ENCODE measurements at places on chromosomes 7 and 10. TPM values are rescaled to one million over a fixed set of nuclear protein-coding genes. Genes with fewer than 3 reads are reported as not detected.

Gene PYROXD2
- 2.3 TPM for total RNA-seq

Gene ATE1
- total RNA-seq: 32.0 TPM

Gene ITIH5
- total RNA-seq: 1.0 TPM

Gene LIPN
- not detected for total RNA-seq

Gene CEP55
- 37.1 TPM for total RNA-seq

Gene VGF
- total RNA-seq: not detected

Gene FKBP9
- 103 TPM for total RNA-seq

Gene INA
- total RNA-seq: 0.13 TPM

Gene FAM180A
- total RNA-seq: not detected

Gene MKI67
- total RNA-seq: 15.4 TPM

Gene ZNF503
- total RNA-seq: 1.4 TPM

Gene PGAM2
- not detected for total RNA-seq

Gene CCSER2
- total RNA-seq: 15.6 TPM

Gene HSPA12A
- 0.77 TPM for total RNA-seq

Gene TMEM236
- total RNA-seq: 0.38 TPM

Gene INSYN2A
- not detected for total RNA-seq

Gene JAKMIP3
- total RNA-seq: under 0.01 TPM

Gene SH2D4B
- under 0.01 TPM for total RNA-seq

Gene RBP3
- not detected for total RNA-seq

Gene CRYGN
- not detected for total RNA-seq

Gene PAOX
- total RNA-seq: 3.1 TPM

Gene ETV1
- 10.0 TPM for total RNA-seq

Gene ACBD5
- total RNA-seq: 19.1 TPM

Gene NUDT1
- total RNA-seq: 8.6 TPM

Gene TACC2
- 3.4 TPM for total RNA-seq

Gene STMP1
- total RNA-seq: 5.7 TPM

Gene LRRD1
- total RNA-seq: under 0.01 TPM

Gene LAMB4
- 0.13 TPM for total RNA-seq

Gene RBM20
- 1.5 TPM for total RNA-seq

Gene HK1
- 97.1 TPM for total RNA-seq

Gene TDRD1
- total RNA-seq: not detected

Gene IMMP2L
- total RNA-seq: 7.2 TPM

Gene GPR85
- total RNA-seq: under 0.01 TPM

Gene SHOC2
- total RNA-seq: 39.2 TPM

Gene C10orf105
- total RNA-seq: not detected

Gene OR2A7
- total RNA-seq: under 0.01 TPM

Gene POM121C
- 4.5 TPM for total RNA-seq

Gene DCLRE1A
- 5.6 TPM for total RNA-seq

Gene PTPRN2
- 3.4 TPM for total RNA-seq

Gene CALHM3
- total RNA-seq: not detected

Gene TPST1
- total RNA-seq: 32.1 TPM

Gene EZH2
- total RNA-seq: 11.8 TPM

Gene SLC18A3
- not detected for total RNA-seq

Gene TRPV5
- total RNA-seq: not detected

Gene MYOF
- 180 TPM for total RNA-seq
